Cortex of kidney (tissue), 1 donor: ENCODE measurements at places on chromosomes 7 and 10.

- DNase-seq, result no peak
Measured at GRCh38 chr7:78261739-78262138, 463.2 kb downstream of the PHTF2 start.

DNA sequence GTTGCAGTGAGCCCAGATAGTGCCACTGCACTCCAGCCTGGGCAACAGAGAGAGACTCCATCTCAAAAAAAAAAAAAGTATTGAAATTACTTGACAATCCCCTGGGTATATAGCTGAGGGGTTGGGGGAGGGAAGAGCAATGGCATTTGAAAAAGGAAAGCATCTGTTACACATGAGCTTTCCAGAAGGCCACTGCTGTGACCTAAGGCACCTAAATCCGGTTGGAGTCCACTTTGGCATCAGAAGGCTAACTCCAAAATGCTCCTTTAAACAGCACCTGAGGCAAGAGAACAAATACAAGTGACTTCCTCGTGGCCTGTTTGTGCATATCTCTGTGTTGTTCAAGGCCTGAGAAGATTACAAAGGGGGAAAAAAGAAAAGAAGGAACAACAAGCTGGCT lies 74.8 kb upstream of the PALS2 start:
- DNase-seq, result no peak

GRCh38 chr10:90398566-90398965 lies 459.3 kb downstream of the HTR7 start:
- no peak for DNase-seq

- no peak for DNase-seq
Measured at GRCh38 chr7:108283252-108283651, 153.1 kb upstream of the LAMB4 start.

DNA sequence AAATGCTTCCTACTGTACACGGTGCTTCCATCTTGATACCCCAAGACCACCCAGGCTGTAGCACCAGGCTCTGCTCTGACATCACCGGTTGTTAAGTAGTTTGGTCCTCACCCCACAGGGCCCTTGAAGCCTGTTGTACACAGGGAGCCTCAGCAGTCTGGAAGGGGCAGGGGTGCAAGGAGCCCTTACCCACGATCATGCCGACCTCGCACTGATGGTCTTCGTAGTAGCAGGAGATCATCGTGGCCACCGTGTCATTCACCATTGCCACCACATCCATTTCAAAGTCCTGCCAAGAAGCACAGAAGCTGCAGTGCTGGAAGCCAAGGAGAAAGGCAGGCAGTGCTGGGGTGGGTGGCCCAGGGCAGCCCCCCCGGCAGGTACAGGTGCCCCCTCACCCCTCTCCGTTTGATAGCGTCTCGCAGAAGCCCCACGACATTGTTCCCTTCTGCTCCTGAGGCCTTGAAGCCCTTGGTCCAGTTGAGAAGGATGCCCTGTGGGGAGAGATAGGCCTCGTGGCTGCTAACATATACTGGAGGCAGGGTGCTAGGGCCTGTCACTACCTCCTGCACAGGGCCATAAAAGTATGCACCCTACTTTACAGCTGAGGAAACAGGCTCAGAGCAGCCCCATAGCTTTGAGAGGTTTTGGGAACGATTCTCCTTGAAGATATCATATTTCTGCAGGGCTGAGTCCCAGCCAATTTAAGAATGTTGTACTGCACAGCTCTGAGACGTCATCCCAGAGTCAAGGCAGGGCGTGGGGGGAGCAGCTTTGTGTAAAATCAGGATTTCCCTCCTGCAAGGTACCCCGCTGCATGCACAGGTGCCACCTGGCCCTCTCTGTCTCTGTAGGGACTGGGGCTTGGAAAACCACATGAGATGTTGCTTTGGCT lies 8.7 kb upstream of the MYL7 start:
- no peak for DNase-seq

DNA sequence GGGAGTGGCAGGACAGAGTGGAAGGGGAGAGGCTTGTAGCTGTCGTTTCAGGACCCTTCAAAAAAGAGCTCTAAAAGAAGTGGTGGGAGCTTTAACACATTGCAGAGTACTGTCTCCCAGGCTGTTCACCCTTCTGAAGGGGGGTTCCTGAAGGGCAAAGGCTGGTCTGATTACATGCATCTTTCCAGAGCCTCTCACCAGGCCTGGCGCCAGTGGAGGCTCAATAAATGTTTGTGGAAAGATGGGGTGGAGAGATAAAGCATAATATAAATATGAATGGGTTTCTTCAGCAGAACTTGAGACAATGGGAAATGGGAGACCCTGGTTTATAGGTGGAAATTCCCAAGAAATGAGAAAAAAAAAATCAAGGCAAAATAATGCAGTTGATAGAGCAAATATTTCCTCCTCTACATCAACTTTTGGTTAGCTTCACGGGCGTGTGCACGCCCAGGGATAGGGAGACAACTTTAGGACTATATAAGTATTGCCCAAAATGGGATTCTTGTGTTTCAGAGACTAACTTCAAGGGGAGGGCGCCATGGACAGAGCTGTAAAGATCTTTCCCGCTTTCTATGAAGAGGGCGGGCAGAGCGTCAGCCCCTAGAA lies 613 bp upstream of the BUB3 start:
- DNase-seq, result no peak

- no peak for DNase-seq
Measured at GRCh38 chr10:64586934-64587503, 1065.8 kb downstream of the REEP3 start.

- no peak for DNase-seq
Measured at GRCh38 chr7:75033064-75033463, 40.5 kb downstream of the RCC1L start.

DNA sequence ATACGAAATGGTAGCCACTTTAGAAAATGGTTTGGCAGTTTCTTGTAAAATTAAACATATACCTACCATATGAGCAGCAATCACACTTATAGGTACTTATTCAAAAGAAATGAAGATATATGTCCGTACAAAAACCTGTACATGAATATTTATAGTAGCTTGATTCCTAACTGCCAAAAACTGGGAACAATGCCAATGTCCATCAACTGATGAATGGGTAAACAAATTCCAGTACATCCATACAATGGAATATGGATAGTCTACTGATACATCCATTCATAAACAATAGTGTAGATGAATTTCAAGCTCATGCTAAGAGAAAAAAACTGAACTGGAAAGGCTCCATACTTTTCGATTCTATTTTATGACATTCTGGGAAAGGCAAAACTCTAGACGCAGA lies 68.5 kb downstream of the AGK start:
- no peak for DNase-seq

GRCh38 chr7:158387546-158387891 lies 200.1 kb downstream of the PTPRN2 start:
- no peak for DNase-seq

GRCh38 chr7:158070222-158070920 lies 517.3 kb downstream of the PTPRN2 start:
- DNase-seq, result no peak

GRCh38 chr7:867001-867405 lies 9.4 kb upstream of the GET4 start:
- no peak for DNase-seq

DNA sequence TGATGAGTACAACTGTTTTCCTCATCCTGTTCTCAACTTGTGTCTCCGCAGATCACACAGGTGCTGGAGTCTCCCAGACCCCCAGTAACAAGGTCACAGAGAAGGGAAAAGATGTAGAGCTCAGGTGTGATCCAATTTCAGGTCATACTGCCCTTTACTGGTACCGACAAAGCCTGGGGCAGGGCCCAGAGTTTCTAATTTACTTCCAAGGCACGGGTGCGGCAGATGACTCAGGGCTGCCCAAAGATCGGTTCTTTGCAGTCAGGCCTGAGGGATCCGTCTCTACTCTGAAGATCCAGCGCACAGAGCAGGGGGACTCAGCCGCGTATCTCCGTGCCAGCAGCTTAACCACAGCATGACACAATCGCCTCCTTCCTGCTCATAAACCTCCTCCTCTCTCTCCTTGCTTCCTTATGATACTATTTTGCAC lies 126.7 kb upstream of the PRSS58 start:
- no peak for DNase-seq

GRCh38 chr7:38658921-38659320 lies 27.7 kb upstream of the AMPH start:
- no peak for DNase-seq

GRCh38 chr7:70156057-70156456 lies 557.8 kb downstream of the AUTS2 start:
- no peak for DNase-seq

GRCh38 chr10:75542906-75543305 lies 111.5 kb downstream of the LRMDA start:
- no peak for DNase-seq

DNA sequence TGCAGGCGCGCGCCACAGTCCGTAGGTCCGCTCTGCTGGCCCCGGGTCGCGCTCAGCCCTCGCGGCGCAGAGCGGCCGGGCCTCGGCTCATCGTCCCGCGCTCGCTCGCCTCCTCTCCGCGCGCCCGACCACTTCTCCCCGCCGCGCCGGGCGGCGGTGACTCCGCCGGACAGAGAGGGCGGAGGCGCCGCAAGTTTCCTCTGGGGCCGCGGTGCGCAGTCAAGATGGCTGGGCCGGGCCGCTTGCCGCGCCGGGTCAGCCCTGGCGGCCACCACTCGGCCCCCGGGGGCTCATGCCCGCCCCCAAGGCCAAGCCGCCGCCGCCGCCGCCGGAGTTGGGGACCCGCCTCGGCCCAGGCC lies 441 bp downstream of the FZD8 start:
- no peak for DNase-seq

DNA sequence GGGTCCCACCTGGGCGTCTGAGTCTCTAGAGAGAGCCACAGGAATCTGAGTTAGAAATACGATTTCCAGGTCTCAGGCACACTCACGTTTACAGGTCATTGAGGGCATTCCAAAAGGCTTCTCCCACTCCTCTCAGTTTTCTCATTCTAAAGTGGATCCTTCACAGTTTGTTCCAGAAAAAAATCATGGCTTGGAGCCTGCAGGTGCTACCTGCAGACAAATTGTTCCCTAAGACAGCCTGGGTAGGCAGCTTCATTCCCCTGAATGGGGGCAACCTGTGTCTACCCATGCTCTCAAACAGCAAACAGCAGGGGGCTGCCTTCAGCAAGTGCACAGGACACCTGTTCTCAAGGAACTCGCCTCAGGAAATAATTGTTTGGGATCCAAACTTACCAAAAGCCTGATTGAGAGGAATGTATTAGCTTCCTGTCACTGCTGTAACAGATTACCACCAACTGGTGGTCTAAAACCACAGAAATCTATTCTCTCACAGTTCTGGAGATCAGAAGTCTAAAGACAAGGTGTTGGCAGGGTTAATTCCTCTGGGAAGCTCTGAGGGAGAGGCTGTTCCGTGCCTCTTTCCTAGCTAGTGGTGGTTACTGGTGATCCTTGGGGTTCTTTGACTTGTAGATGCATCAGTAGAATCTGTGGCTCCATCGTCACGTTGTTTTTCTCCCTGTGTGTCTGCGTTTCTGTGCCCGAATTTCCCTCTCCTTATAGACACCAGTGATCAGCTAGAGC lies 117.2 kb downstream of the RAB11FIP2 start:
- DNase-seq, result no peak

DNA sequence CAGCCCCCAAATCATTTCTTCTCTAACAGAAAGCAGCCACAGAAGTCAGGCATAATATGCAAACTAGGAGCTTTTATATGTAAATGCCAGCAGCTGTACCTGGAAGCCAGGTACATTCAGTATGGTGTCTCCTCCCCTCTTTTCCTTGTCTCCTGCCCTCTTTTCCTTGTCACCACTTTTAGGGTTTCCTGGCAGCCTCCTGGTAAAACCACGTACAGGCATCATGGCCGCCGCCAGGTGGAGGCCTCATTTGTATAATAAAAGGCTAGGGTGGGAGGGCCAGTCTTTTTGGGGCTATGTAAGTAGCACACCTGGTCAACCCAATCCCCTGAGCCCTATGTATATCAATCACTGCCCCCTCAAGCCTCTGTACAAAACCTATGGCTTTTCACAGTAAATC lies 28.7 kb downstream of the PDZD8 start:
- DNase-seq, result no peak

DNA sequence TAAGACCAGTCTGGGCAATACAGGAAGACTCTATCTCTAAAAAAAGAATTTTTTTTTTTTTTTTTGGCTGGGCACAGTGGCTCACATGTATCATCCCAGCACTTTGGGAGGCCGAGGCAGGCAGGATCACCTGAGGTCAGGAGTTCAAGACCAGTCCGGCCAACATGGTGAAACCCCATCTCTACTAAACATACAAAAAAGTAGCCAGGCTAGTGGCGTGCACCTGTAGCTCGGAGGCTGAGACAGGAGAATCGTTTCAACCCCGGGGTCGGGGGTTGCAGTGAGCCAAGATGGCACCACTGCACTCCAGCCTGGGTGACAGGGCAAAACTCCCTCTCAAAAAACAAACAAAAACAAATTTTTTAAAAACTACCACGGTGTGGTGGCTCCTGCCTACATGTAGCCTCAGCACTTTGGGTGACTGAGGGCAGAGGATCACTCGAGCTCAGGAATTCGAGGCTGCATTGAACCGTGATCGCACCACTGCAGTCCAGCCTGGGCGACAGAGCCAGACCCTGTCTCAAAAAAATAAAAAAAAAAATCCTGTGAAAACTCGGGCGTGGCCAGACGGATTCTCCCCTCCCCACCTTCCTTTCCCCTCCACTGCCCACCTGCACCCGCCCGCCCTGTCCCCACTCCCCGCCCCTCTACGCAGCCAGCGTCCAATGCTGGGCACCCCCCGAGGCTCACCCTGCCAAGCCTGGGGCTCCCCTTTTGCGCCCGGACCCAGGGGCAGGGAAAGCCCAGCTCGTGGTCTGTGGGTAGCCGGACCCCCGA lies 745 bp upstream of the ORAI2 start:
- no peak for DNase-seq

DNA sequence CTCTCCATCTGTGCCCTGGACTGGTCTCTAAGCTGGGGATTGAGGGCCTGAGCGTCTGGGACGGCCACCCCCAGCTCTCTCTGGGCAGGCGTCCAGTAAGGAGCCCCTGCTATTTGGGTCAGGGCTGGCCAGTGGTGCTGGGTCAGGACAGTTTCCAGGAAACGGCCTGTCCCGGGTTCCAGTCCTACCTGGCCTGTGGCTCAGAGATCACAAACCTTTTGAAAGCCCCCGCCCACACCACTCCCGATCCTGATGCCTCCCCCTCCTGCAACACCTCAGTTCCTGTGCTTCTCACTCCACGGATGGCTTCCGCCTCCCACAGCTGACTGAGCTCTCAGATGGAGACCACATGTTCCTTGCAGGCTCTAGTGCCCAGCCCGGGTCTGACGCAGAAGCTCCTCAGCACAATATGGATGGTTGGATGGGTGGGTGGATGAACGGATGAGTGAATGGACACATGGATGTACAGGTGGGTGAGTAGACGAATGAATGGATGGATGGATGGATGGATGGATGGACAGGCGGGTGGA lies 91.7 kb upstream of the PDGFA start:
- no peak for DNase-seq

GRCh38 chr10:13490503-13490902 lies 38.3 kb downstream of the BEND7 start:
- DNase-seq, result no peak

GRCh38 chr10:116259638-116260037 lies 13.4 kb downstream of the GFRA1 start:
- no peak for DNase-seq

- DNase-seq, result no peak
Measured at GRCh38 chr7:93566876-93567275, 7.6 kb downstream of the CALCR start.

GRCh38 chr7:2821161-2821841 lies 22.8 kb downstream of the GNA12 start:
- no peak for DNase-seq
